ENCODE measurements at places on chromosomes 1 and 21. TPM values are rescaled to one million over a fixed set of nuclear protein-coding genes. Genes with fewer than 3 reads are reported as not detected.
A peak's percentile ranks its signal among the peaks of the same experiment; 100 is the strongest.

The FAM177B gene
- not detected for total RNA-seq

The SYF2 gene
- total RNA-seq = 28.9 TPM

The KRTAP19-8 gene
- not detected for total RNA-seq

GRCh38 chr1:20250340-20250989, 40.2 kb upstream of the VWA5B1 start:
- peak; percentile 4 for DNase-seq

DNA sequence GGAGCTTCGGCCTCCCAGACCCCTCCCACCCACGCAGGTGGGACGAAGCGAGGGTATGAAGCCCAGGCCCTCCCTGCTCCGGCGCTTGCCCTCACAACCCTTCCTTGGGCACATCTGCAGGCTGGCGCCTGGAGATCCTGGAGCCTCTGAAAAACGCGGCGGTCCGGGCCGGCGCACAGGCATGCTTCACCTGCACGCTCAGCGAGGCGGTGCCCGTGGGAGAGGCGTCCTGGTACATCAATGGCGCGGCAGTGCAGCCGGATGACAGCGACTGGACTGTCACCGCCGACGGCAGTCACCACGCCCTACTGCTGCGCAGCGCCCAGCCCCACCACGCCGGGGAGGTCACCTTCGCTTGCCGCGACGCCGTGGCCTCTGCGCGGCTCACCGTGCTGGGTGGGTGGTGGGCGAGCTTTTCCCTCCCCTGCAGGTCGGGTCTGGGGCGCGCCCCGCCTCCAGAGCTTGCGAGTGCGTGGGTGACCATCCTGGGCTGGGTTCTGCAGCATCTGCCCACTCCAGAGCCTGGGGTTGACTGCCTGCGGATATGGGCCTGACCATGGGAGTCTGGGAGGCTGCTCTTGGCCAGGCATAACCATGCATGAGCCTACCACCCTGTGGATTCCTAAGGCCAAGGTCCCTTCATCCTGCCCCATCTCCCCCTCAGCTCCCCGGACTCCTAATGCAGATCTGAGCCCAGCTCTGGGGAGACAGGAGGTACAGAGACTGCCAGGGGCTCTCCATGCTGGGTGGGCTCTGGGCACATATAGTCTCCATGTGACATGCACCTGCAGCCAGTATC, 89.8 kb downstream of the TRIM11 start:
- DNase-seq = no peak

The LCE3E gene
- total RNA-seq = not detected

DNA sequence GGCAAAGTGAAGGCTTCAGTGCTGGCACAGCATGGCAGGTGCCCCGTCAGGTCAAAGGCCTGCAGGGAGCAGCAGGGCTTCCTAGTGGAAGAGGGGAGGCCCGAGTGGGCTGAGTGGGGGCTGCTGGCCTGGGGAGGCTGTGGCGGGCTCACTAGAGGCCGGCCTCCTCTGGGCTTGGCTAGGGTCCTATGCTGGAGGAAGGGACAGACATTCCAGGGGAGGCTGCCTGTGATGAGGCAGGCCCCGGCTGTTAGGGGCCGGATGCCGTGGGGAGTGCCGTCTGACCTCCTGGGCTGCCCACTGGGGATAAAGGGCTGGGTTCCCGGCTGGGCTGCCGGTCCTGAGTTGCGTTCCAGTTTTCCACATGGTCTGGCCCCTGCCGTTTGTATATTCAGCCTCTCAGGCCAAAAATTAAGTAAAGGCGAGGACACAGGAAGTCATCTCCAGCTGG, 21.1 kb downstream of the PRXL2B start:
- no peak for DNase-seq

The ADAMTS4 gene
- total RNA-seq = 8.2 TPM

The IL10RB gene
- 34.5 TPM for total RNA-seq

- peak; percentile 37 for DNase-seq
These were observed 58.4 kb upstream of the MYOCOS start for GRCh38 chr1:171563675-171564074.

The ERICH3 gene
- not detected for total RNA-seq

The KISS1 gene
- total RNA-seq = 11.0 TPM

- DNase-seq = no peak
These were observed 1.9 kb upstream of the PADI3 start for GRCh38 chr1:17246971-17247370.

The FMOD gene
- 0.86 TPM for total RNA-seq

DNA sequence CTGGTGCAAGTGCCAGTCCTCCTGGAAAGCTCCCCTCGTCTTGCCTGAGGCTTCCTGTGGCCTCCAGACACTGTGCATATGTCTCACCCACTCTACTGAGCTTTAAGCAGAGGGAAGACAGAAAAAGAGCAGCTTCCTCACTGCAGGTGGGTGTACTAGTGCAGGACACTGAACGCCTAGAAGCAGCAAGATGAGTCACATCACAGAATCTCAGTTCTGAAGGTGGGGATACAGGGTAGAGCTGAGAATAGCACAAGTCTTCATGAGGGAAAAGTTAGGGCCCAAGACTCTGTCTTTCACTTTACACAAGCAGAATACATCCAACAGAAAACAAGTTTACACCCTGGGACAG, 37.4 kb downstream of the PCAT6 start:
- no peak for DNase-seq

The SLC26A9 gene
- total RNA-seq = not detected

The FCRL4 gene
- total RNA-seq = not detected

GRCh38 chr1:246329900-246330299, 177.2 kb downstream of the SMYD3 start:
- no peak for DNase-seq

DNA sequence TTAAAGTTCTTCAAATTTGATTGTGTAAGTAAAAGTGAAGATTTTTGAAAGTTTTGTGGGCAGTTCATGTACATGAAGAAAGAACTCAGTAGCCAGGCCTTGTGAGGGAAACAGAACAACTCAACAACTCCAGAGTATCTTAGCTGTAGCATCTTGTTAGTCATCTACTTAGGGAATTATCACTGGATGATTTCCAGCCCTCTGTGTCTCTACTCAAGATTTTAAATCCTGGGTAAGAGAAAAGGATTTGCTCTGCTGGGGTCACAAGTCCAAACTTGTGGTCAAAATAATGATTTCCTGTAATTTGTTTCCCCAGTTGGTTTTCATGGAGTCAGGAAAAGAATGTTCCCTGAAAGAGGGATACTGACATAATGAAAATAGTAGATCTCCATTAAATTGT, 8.2 kb downstream of the OR10T2 start:
- no peak for DNase-seq

The KLHDC8A gene
- total RNA-seq = not detected

The TRIM17 gene
- 0.43 TPM for total RNA-seq

GRCh38 chr1:8562222-8562621, 244.3 kb downstream of the SLC45A1 start:
- no peak for DNase-seq

DNA sequence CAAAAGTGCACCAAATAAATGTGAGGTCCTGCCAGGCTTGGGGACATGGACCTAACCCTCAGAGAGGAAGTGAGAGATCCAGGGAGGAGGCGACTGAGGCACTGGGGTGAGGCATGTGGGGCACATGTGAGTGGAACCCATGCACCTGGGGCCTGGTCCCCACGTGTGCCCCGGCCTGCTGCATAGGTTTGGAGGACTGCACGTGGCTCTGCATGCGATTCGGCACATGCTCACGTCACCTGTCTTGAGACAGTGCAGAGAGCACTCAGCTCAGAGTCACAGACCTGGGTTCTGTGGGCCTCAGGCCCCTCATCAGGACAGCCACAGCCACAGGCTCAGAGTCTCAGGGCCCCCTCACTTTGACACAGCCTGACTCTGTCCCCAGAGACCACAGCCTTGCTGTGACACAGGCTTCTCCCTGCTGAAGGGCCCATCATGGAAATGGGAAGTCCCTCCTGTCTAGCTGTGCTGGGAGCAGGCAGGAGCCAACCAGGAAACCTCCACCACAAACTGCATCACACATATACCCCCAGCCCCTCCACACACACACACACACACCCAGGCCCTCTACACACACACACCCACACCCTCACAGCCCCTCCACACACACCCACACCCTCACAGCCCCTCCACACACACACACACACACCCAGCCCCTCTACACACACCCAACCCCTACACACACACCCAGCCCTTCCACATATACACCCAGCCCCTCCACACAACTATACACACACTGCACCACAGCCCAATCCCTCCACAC, 48.2 kb downstream of the SLC9A1 start:
- no peak for DNase-seq

The CELF3 gene
- total RNA-seq = not detected

DNA sequence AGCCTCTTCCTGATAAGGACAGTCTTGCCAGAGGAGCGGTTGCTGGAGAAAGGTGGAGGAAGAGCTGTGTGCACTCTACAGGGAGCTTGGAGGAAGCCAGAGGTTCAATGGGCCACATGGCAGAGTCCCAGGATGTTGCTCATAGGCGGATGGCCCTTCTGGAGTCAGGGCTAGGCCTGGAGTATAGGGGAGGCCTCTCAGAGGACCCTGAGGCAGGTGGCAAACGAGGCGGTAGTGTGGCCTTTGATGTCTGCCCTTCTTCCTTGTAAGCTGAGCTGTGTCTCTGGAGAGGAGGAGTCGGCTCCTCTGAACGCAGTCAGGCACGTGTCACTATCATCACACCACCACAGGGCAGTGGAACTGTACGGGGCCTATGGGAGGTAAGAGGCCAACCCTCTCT, 8.6 kb downstream of the PKP1 start:
- no peak for DNase-seq

GRCh38 chr21:41559658-41560631, 52.0 kb upstream of the TMPRSS2 start:
- DNase-seq = peak; percentile 81

GRCh38 chr1:95953015-95953414, 719.0 kb downstream of the RWDD3 start:
- no peak for DNase-seq

DNA sequence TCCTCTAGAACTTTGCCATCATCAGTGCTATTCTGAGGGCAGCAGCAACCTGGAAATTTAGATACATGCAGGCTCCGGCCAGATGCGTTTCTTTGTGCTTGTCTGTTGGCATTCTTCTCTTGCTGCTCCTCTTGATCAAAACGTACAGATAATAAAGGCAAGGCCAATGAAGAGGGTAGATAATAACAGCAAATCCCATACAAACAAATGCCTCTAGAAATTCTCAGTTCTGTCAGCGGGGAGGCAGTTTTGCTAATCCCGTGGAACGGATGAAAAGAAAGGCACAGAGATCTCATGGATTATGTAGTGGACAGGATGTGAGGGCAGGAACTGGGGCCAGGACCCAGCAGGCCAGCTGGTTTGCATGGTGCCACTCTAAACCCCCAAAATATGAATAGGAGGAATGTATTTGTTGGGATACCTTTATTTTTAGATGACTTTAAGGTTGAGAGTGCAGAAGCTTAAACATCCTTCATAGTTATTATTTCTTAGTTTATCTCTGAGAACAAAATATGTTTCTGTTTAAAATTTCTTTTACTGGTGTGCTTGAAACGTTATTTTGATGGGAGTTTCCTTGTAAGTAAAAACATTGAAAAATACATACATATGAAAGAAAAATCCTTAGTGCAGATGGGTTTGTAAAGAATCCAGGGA, 1.5 kb downstream of the ITSN1 start:
- peak; percentile 47 for DNase-seq

DNA sequence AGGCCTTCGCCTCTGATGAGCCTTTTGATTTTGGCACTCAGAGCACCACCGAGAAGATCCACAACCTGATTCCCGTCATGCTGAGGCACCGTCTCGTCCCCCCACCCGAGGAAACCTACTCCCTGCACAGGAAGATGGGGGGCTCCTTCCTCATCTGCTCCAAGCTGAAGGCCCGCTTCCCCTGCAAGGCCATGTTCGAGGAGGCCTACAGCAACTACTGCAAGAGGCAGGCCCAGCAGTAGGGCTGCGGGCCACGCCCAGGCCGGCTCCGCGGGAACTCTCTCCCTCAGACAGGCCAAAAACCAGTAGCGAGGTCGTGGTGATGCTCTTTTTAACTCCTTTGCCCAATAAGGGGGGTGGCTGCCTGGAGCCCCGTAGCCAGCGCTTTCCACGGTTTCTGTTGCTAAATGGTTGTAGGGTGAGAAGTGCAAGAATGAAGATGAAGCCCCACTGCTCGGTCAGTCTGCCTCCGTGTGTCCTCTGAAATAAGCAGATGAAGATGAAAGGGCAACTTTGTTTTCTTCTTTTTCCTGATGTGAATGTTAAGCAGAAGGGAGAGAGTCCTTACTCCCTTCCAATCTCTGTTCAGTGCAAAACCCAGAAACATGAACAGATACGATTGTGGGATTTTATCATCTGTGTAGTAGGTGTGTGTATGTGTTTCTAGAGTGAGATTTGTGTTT, 46.5 kb downstream of the COQ8A start:
- no peak for DNase-seq

GRCh38 chr1:150549496-150550221, 451 bp downstream of the ADAMTSL4 start:
- no peak for DNase-seq

GRCh38 chr1:47396671-47397196, 19.4 kb upstream of the FOXE3 start:
- DNase-seq = no peak

GRCh38 chr1:99590578-99591209, 55.2 kb upstream of the PALMD start:
- DNase-seq = peak; percentile 62

DNA sequence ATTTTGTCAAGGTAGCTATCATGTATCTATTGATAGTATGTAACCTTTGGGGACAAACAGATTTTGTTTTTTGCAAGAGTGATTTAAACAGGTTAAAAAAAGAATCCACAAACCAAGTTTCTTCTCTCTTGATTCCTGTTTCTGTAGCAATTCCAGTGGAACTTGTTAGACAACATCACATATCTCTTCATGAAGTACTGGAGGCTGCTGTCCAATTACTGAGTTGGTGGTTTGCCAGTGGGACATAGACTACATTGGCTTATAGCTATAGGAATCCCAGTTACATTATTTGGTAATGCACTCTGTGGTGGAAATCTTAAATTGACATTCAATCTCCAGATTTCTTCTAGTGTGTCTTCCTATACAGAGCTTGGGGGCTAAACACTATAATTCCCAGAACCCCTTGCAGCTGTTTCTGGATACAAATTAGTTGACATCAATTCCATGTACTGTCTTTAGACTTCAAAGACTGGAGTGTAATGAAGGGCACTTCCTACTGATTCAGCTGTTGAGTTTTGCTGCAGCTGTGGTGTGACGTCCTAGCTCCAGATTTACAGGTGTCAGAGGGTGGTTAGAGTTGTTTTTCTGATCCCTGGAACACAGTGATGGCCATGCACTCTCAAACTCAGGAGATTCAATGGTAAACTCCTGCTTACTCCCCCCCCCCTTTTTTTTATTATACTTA, 29.4 kb upstream of the GCLM start:
- no peak for DNase-seq

GRCh38 chr1:77168358-77168757, 50.9 kb downstream of the PIGK start:
- DNase-seq = no peak

- DNase-seq = no peak
These were observed 75.9 kb upstream of the ETS2 start for GRCh38 chr21:38729754-38730379.
